ENCODE measurements at places on chromosomes 1 and 21. TPM values are rescaled to one million over a fixed set of nuclear protein-coding genes. Genes with fewer than 3 reads are reported as not detected.

DNA sequence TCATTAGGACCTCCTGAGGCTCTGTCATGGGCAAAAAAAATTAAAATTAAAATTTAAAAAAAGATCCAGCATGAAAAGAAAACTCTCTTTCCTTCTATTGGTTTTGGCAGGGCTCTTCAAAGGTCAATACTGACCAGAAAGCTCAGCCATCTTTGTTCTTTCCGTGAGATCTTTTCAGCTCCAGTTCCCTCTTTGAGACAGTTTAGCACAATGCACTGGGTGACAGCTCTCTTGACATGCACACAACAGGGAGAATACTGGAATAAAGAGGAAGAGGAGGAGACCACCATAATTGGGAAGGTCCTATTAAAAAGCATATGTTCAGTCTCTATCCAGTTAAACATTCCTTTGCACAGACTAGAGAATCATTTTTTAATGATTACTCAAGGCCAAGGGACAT, 6.3 kb downstream of the LIX1L start:
- no peaks in the 10 kb centered on the region for H3K27me3 ChIP-seq
- H3K4me3 ChIP-seq = no peak overlapping the region
- no peaks in the 10 kb centered on the region for H3K36me3 ChIP-seq
- H3K4me1 ChIP-seq = peaks cover 23% of the 10 kb centered on the region
- no peak for DNase-seq
- H3K27ac ChIP-seq = no peak overlapping the region

DNA sequence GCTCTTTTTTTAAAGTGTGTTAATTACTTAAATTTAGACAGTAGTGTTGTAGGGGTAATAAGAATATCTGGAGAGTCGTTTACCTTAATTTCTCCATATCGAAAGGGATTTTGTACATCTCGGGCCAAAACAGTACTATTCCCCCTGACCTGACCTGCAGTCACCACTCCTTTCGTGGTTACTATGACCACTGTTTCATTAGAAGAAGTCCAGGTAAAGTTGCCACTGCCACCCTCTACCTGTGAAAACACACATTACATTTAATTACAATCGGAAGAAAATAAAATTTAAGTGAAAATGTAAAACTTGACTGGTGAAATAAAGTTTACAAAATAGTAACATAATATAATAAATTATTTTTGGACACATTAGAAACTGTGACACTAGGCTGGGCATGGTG, 37.2 kb downstream of the NUP210L start:
- no peaks in the 10 kb centered on the region for H3K27me3 ChIP-seq
- H3K4me1 ChIP-seq = no peaks in the 10 kb centered on the region
- no peak for DNase-seq
- no peak overlapping the region for H3K4me3 ChIP-seq

DNA sequence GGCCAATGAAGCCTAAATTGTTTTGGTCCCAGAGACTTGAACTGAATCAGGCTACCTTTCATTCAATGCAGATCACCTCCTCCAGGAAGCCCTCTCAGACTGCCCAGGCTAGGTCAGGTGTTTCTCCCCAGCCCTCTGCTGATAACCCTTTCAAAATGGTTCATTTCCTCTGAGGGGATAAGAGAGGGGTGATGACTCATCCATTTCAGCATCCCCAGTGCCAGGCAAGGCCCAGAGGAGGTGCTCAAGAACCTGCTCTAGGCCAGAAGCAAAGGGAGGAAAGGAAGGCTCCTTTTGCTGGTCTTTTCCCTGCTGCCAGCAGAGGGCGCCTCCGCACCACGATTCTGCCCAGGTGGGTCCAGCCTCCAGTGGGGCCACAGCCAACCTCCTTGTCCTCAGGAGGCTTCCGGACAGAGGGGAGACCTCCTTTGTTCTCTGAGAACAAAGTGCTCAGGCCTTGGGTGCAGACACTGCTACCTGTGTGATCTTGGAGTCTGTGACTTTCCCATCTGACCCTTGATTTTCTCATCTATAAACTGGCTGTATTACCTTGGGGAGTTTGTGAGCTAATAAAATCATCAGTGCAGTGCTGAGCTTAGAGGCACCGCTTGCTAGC, 45.3 kb upstream of the ARHGEF10L start:
- no peak overlapping the region for H3K27ac ChIP-seq
- H3K36me3 ChIP-seq = no peaks in the 10 kb centered on the region
- H3K4me3 ChIP-seq = no peak overlapping the region
- H3K27me3 ChIP-seq = no peaks in the 10 kb centered on the region

The ADAM30 gene
- total RNA-seq = not detected

- no peaks in the 10 kb centered on the region for H3K27me3 ChIP-seq
- peak; percentile 23 for DNase-seq
- H3K36me3 ChIP-seq = no peaks in the 10 kb centered on the region
- no peak overlapping the region for H3K4me3 ChIP-seq
Measured at GRCh38 chr1:197692965-197693364, 82.3 kb downstream of the DENND1B start.

DNA sequence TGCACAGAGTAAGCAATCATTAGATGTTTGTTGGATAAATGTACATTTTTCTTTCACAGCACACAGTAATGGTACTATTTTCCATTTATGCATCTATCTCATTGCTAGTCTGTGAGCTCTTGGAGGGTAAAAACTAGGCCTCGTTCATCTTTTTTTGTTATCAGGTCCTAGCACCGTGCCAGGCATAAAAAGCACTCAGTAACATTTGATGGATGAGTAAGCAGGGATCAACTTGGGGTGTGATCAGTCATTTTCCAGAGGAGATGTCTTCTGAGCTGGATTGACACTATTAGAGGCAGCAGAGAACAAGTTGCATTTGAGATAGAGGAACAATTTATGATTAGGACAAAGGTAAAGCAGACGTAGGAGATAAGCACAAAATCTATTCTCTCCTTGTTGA, 4.3 kb upstream of the VTCN1 start:
- no peaks in the 10 kb centered on the region for H3K27me3 ChIP-seq
- no peak overlapping the region for H3K4me3 ChIP-seq
- no peaks in the 10 kb centered on the region for H3K36me3 ChIP-seq
- DNase-seq = no peak
- H3K4me1 ChIP-seq = no peaks in the 10 kb centered on the region

- no peaks in the 10 kb centered on the region for H3K4me1 ChIP-seq
- no peak overlapping the region for H3K4me3 ChIP-seq
- no peaks in the 10 kb centered on the region for H3K27me3 ChIP-seq
- no peaks in the 10 kb centered on the region for H3K36me3 ChIP-seq
- no peak overlapping the region for H3K27ac ChIP-seq
- DNase-seq = no peak
Measured at GRCh38 chr1:245807954-245808719, 653.4 kb downstream of the KIF26B start.

DNA sequence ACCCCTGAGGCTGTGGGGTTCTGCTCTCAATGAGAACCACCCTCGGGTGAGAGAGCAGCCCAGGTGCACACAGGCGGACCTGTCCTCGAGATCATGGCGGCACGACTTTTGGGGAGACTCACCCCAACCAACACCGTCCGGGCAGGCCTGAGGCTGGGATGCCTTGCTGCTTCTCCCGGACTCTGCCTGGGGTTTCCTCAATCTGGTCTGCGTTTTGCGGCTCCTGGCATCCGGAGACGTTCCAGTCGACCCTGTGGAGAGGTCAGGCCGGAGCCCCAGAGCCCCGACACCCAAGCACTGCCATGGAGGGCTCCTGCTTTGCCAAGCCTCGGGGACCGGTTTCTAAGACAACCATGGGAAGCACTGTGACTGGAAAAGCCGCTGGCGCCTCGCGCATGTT, 3879.7 kb downstream of the SRGAP2C start:
- DNase-seq = no peak
- H3K27me3 ChIP-seq = no peaks in the 10 kb centered on the region
- H3K4me3 ChIP-seq = no peak overlapping the region
- no peaks in the 10 kb centered on the region for H3K36me3 ChIP-seq
- no peaks in the 10 kb centered on the region for H3K4me1 ChIP-seq

The FAM72A gene
- total RNA-seq = 9.4 TPM

- no peaks in the 10 kb centered on the region for H3K36me3 ChIP-seq
- H3K4me1 ChIP-seq = no peaks in the 10 kb centered on the region
- no peaks in the 10 kb centered on the region for H3K27me3 ChIP-seq
- no peak for DNase-seq
- H3K27ac ChIP-seq = no peak overlapping the region
Measured at GRCh38 chr1:30654188-30654587, 69.2 kb downstream of the MATN1 start.

The SPRR1B gene
- total RNA-seq = not detected

The ITGB2 gene
- total RNA-seq = 0.65 TPM

GRCh38 chr1:17156108-17156507, 36.9 kb upstream of the PADI2 start:
- no peak overlapping the region for H3K27ac ChIP-seq
- H3K27me3 ChIP-seq = no peaks in the 10 kb centered on the region
- H3K4me1 ChIP-seq = no peaks in the 10 kb centered on the region
- no peak for DNase-seq

The WNT9A gene
- 4.1 TPM for total RNA-seq

The RUNX1 gene
- total RNA-seq = 23.9 TPM

GRCh38 chr1:225670806-225671733, 18.1 kb upstream of the ENAH start:
- no peak overlapping the region for H3K27ac ChIP-seq
- no peaks in the 10 kb centered on the region for H3K36me3 ChIP-seq
- no peaks in the 10 kb centered on the region for H3K27me3 ChIP-seq
- H3K4me3 ChIP-seq = no peak overlapping the region

GRCh38 chr1:248793592-248793991, 32.1 kb downstream of the SH3BP5L start:
- no peaks in the 10 kb centered on the region for H3K4me1 ChIP-seq
- H3K27me3 ChIP-seq = no peaks in the 10 kb centered on the region
- H3K36me3 ChIP-seq = no peaks in the 10 kb centered on the region

GRCh38 chr1:47578721-47579419, 141.0 kb downstream of the FOXD2 start:
- peaks cover 3% of the 10 kb centered on the region for H3K27me3 ChIP-seq
- no peaks in the 10 kb centered on the region for H3K4me1 ChIP-seq
- H3K36me3 ChIP-seq = no peaks in the 10 kb centered on the region
- H3K4me3 ChIP-seq = no peak overlapping the region

DNA sequence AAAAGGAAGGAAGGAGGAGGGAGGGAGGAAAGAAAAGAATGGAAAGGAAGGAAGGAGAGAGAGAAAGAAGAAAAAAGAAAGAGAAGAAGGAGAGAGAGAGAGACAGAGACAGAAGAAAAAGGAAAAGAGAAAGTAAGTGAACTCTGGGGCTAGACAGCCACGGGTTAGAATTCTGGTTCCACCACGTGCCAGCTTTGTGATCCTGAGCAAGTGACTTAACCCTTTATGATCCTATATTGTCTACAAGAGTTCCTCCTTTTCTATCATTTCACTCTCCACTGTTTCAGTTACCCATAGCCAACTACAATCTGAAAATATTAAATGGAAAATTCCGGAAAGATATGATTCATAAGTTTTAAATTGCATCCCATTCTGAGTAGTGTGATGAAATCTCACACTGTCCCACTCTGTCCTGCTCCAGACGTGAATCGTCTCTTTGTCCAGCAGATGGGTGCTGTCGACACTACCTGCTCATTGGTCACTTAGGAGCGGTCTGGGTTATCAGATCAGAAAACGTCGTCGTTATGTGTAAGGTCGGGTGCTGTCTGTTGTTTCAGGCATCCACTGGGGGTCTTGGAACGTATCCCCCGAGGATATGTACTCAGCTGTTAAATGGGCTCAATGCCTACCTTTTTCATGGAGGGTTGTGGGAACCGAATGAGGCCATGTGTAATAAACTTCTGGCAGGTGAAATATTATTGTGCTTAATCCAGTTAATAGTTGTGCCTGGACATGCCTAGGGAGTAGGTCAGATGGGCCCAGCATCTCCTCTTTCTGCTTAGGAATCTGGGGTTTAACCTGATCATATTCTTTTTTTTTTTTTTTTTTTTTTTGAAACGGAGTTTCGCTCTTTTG, 19.1 kb downstream of the TMEM51 start:
- H3K27ac ChIP-seq = no peak overlapping the region
- peaks cover 11% of the 10 kb centered on the region for H3K4me1 ChIP-seq
- no peak overlapping the region for H3K4me3 ChIP-seq
- H3K36me3 ChIP-seq = no peaks in the 10 kb centered on the region

DNA sequence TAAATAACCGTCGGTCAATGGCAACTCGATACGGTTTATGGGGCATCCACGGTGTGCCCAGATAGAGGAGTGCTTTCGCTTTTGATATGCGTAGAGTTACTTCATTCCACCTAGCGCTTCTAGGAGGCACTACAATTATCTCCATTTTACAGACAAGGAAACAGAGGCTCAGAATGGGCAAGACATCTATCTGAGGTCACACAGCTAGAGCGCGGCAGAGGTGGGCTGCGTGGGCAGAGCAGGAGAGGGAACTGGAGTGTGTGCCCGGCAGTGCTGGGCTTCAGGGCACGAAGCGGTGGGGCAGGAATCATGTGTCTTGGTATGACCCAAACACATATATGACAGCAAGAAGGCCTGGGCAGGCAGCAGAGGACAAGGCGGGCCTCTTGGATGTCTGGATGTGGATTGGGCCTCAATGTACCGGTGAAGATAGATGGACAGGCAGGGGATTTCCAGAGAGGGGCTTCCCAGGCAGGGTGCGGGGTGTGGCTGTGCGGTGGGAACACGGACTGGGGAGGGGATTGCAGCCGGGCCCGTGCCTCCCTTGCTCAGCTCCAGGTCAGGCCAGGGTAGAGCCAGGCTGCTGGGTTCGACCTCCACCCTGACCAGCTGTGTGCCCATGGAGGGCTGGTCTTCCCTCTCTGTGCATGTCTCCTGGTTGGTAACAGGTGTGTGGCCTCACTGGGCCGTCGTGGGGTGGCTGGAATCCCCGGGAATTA, 21.2 kb downstream of the TP73 start:
- no peak for DNase-seq
- H3K4me1 ChIP-seq = no peaks in the 10 kb centered on the region
- no peak overlapping the region for H3K4me3 ChIP-seq
- H3K27ac ChIP-seq = no peak overlapping the region
- H3K36me3 ChIP-seq = no peaks in the 10 kb centered on the region

GRCh38 chr1:93585059-93585966, 96.3 kb downstream of the BCAR3 start:
- H3K27ac ChIP-seq = no peak overlapping the region
- peaks cover 26% of the 10 kb centered on the region for H3K36me3 ChIP-seq
- H3K27me3 ChIP-seq = no peaks in the 10 kb centered on the region
- DNase-seq = no peak
- H3K4me3 ChIP-seq = no peak overlapping the region

GRCh38 chr1:20732071-20732587, 374 bp downstream of the SH2D5 start:
- peak overlapping the region; percentile 56 for H3K27ac ChIP-seq
- H3K4me3 ChIP-seq = peak overlapping the region; percentile 57
- H3K4me1 ChIP-seq = peaks cover 14% of the 10 kb centered on the region
- peaks cover 16% of the 10 kb centered on the region for H3K27me3 ChIP-seq
- H3K36me3 ChIP-seq = no peaks in the 10 kb centered on the region
- peak; percentile 46 for DNase-seq

The ANGPTL7 gene
- not detected for total RNA-seq

GRCh38 chr1:1665815-1666251, 7.0 kb upstream of the CDK11B start:
- no peaks in the 10 kb centered on the region for H3K4me1 ChIP-seq
- H3K4me3 ChIP-seq = no peak overlapping the region
- no peak for DNase-seq
- no peaks in the 10 kb centered on the region for H3K27me3 ChIP-seq
- no peak overlapping the region for H3K27ac ChIP-seq
- no peaks in the 10 kb centered on the region for H3K36me3 ChIP-seq

The DARS2 gene
- total RNA-seq = 33.6 TPM

Data from endothelial cell of umbilical vein (primary cell).